ENCODE measurements at places on chromosomes 1 and 21.
A peak's percentile ranks its signal among the peaks of the same experiment; 100 is the strongest.

GRCh38 chr1:17849216-17849615, 94.1 kb downstream of the ACTL8 start:
- DNase-seq, result no peak

GRCh38 chr1:37133276-37134145, 99.2 kb upstream of the GRIK3 start:
- no peak for DNase-seq

- no peak for DNase-seq
These were observed 38.6 kb upstream of the WLS start for GRCh38 chr1:68270951-68271350.

- DNase-seq, result peak; percentile 30
These were observed 862 bp upstream of the SGIP1 start for GRCh38 chr1:66532798-66533783.
